Stimulated activated CD4-positive, alpha-beta T cell treated with anti-CD3 and anti-CD28 coated beads, TNF-alpha, amount 100 ng/mL, for 24 hours (primary cell): ENCODE measurements at places on chromosomes 3 and 15.

DNA sequence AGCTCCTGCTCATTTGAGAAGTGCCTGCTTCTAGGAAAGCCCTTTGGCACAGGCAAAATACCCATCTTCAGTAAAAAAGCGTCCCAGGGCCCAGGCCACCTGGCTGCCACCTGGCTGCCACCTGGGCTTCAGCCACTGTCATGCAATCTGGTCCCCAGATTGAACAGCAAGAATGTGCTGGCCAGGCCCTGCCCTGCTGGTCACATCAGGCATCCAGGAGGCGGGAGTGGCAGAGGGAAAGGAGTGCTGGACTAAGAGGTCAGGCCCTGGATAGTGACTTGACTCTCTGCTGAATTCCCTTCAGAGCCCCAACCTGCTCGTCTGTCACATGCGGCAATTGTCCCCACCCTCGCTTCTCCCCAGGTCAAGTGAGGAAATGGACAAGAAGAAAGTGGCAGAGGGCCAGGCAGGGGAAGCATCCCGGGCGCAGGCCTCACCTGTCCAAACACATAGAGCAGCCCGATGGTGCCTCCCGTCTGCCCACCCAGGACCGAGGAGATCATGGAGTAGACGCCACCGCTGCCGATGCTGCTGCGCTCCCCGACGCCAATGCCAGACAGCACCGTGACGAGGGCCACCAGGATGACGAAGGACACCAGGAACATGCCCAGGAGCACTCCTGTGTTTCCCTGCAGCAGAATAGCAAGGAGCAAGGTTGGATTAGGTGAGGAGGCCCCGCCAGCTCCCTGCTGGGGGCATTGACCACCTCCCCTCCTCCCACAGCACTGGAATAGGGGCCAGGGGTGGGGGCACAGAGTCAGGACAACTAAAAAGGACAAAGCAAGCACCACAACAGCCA is 25.5 kb downstream of the SLC12A8 start:
- no peak for DNase-seq

- DNase-seq: no peak
Observed at GRCh38 chr3:186162221-186162620, 53.3 kb upstream of the ETV5 start.

DNA sequence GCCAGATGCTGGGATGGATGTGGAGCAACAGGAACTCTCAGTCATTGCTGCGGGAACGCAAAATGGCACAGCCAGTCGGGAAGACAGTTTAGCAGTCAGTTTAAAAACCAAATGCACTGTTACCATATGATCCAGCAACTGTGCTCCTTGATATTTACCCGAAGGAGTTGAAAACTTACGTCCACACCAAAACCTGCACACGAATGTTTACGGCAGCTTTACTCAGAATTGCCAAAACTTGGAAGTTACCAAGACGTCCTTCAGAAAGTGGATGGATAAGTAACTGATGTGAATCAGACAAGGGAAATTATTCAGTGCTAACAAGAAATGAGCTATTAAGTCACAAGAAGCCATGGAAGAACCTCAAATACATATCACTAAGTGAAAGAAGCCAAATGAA is 36.1 kb upstream of the SLC41A3 start:
- no peak for DNase-seq

DNA sequence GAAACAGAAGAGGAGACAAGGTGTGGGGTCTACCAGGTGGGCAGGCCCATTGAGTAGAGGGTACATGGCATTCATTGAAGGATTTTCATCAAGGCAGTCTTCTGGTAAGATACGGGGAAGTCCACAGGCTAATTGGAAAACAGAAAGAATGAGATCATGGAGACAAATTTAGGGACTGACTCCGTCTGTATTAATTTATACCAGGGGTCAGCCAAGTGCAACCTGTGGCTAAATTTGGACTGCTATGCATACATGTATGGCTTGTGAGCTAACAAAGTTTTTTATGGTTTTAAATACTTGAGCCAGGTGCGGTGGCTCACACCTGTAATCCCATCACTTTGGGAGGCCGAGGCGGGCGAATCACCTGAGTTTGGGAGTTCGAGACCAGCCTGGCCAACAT is 21.1 kb upstream of the SNRPN start:
- no peak for DNase-seq

DNA sequence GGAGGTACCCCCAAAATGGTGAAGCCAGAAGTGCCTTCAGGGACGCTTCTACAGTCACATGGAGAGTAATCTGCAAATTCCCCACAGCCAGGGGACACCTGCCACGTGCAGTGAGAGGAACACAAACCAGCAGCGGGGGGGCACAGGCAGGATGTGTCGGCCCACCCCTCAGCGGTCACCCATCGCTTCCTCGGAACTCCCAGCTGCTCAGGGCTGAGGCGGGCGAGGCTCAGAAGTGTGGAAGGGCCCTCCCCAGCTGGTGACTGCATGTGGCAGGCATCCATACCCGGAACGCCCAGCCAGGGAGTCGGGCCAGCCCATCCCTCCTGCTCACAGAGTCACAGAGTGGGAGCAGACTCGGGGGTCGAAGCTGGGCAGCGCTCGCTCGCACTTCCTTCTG is 63.7 kb downstream of the SLC12A8 start:
- DNase-seq: no peak

DNA sequence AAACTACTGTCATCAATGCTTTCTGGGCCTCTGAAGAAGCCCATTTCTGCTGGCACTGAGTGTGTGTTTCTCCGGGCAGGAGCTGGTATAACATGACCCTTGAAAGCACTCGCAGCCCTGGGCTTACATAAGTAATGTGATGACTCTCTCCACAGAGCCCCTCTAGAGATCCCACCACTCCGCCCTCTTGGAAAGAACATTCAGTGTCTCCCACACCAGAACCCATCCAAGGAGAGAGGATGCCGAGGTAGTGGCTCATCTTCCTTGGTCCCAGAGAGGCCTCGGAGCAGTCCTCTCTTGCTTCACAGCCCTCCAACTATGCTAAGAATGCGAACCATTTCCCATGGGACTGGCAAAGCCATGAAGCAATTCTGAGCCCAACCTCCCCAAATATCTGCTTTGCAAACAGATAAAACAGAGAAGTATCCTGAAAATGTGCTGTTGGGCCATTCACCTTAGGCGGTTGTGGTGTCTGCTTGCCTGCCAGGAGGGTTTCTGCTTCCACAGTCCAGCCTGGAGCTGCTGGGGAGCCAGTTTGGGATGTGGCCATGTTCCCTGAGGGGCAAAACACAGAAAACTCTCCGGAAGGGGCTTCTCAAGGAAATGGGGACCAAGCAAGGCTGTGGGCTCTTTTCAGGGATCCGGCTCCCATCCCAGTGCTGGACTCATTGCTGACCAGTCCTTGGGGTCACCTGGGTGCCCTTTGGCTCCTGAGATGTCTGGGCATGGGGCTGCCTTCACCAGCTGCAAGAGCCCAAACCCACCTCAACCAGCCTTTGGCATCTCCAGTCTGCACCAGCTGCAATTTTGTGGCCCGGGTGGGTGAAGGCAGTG is 47.3 kb downstream of the AMOTL2 start:
- DNase-seq: no peak

DNA sequence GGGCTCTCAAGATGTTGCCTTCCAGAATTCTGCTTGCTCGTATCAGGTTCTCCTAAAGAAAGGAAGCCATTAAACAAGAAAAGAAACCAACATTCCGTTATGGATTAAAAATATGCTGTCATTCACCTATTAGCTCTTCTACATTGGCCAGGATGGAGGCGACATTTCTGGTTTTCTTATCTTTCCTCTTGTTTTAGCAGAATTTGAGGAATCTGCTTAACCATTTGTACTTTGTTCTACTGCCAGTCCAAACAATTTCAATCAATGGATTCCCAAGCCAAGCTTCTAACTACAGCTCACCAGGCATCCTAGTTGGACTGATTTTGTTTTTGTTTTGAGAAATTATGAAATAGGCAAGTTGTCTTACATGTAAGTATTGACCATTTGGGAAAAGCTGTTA is 164.6 kb upstream of the TSC22D2 start:
- no peak for DNase-seq

DNA sequence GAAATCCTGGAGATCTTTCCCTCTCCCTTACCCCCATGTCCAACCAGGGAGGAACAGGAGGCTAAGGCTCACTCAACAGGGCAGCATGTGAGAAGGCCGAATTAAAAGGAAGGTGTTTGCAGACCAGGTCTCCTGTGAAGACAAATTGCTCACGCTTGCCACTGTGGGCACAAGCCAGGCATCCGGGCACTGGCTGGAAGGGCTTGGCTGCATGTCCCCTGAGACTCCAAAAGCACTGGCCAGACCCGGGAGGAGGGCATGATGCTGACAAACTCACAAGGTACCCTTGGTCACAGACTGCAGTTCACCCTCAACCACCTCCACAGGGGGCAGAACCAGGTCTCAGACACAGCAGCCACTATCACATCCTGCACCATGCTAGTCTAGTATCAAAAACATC is 113.7 kb upstream of the NSMCE3 start:
- DNase-seq: no peak

DNA sequence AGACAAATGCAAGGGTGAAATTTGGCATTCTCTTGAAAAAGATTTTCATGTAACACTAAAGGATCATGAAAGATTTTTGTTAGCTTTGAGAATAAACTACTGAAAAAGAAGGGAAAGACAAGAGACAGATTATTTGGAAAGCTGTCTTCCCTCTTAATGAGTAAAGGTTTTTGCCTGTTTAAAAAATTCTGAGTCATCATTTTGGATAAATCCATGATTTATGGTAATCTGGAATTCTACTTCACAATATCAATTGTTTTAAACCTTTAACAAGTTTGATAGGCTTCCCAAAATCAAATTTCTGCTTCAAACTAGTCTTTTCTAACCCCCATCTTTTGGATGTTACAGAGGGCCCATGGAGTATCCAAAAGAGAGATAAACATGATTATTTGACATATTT is 641.5 kb upstream of the EPHA6 start:
- no peak for DNase-seq
